ENCODE measurements at places on chromosomes 4 and X. TPM values are rescaled to one million over a fixed set of nuclear protein-coding genes. Genes with fewer than 3 reads are reported as not detected.

GRCh38 chrX:43581888-43582539, 74.1 kb upstream of the MAOA start:
- no peak for DNase-seq

HSD17B13 gene
- 0.16 TPM for total RNA-seq

GSX2 gene
- total RNA-seq: not detected

MAGEA2 gene
- total RNA-seq: not detected

EVC gene
- total RNA-seq: 2.0 TPM

DNA sequence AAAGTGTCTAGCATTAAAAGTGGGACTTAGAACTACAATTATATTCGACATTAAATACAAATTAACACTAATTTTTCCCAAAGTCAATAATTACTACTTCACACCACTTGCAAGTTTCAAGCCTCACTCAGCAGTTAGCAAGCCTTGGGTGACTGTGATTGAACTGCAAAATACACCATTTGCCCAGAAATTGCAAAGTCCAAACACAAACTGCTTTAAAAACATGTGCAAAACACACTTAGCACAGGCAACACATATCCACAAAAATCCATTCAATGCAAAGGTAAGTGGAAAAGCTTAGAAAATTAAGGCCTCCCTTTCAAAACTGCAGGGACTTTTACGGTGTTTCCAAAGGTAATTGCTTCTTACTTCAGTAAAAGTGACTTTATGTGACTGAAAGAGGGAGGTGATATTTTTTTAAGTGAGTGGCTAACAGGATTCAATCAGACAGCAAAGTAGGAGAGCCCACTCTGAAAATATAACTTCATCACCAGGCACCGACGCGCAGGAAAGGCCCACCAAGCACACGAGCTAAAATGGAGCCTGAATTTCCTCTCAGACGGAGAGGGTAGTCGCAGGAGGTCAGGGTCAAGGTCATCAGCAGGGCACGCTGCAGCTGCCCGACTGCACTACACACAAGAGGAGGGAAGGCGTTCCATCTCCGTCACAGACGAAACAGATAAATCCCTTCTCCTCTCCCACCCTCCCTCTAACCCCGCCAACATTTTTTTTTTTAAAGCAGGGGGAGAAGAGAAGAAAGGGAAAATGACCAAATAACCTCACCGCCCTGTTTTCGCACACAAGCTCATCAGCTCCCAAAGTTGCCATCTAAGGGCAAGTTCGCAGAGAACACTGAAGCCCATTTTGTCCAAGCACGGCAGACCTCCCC, 3.1 kb downstream of the ZNF827 start:
- DNase-seq: peak; percentile 60

ITM2A gene
- 63.1 TPM for total RNA-seq

DNA sequence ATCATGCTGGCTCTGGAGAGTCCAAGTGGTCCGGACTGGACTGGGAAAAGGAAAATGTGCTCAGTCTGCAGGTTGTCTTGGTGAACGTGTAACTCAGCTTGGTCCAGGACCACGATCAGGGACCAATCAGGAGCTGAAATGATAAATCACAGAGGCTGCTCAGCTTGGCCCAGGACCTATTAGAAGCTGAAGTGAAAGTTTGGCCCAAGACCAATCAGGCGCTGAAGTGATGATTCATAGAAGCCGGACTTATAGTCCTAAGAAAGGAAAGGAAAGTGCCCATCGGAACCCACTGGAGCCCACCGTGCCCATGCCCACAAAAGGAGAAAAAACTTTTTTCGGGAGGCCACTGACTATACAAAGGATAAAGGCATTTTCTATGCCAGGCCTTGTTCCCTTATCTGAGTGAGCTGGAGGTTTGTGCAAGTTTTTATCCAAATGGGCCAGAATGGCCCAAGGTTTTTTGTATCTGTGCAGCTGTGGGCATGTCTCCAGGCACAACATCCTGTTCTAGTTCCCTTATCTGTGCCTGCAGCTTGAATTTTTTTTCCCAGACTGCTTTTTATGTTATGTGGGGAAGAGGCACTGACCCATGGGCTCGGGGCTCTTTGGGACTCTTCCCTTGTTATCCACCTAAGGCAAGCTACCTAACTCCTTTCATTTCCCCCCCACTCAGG, 194.4 kb downstream of the FAM133A start:
- DNase-seq: no peak

FRG2 gene
- not detected for total RNA-seq

SPIN2A gene
- 0.36 TPM for total RNA-seq

GRCh38 chr4:26255989-26256388, 64.8 kb upstream of the RBPJ start:
- no peak for DNase-seq

DNA sequence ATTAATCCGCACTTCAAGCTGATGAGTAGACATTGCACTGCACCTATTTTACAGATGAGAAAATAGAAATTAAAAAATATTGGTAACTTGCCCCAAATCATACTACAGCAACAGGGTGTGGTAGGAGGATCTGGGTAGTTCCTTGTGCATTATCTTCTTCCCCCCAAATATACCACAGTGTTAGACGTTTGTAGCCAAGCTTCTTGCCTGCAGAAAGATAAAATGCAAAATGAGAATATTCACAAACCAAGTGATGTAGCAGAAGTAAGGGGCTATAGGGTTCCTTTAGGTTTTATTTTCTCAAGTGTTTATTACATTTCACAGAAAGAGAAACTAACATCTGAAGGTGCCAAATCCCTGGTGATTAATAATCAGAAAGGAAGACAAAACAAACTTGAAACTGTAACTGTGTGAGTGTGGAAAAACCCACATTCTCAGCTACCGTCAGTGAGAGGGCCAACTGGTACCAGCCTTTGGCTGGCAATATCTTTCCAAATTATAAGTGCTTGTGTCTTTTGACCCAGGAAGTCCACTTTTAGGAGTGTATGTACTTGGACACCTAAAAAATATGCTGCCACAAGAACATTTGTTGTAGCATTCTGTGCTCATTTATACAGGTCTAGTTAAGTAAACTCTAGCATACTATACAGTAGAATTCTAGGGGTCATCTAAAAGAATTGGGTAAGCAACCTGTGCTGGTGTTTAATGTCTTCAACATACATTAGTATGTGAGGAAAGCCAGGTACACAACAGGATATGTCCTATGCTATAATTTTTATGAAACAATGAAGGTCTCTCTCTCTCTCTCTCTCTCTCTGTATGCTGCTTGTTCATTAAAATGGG, 6.7 kb upstream of the CD38 start:
- peak; percentile 49 for DNase-seq

DNA sequence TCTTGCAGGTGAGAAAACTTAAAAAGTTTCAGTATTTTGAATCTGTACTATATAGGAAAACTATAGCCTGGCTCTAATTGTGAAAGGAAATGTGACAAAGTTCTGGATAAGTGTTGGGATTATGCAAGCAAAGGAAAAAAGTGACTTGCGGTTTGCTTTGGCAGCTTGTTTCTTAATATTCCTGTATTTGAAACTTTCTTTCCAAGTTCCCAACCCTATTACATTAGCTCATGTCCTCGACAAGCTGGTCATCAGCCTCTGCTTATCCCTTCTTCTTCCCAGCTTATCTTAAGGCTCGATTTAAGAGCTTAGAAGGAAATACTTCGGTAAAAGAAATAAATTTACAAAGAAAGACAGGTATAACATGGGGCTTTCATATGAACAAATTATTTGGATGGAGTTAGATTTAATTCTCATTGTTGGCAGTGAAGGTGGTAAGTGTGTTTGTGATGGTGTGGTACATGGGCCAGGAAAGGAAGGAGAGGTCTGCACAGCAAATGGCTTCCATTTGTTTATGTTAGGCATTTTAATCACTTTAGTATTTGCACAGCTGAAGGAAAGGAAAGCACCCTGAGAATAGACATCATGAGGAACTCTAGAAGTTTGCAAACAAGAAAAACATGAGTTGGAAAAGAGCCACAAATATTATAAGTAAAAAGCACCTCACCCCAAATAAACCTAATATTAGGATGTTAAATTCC, 5.1 kb upstream of the MYOZ2 start:
- no peak for DNase-seq

DNA sequence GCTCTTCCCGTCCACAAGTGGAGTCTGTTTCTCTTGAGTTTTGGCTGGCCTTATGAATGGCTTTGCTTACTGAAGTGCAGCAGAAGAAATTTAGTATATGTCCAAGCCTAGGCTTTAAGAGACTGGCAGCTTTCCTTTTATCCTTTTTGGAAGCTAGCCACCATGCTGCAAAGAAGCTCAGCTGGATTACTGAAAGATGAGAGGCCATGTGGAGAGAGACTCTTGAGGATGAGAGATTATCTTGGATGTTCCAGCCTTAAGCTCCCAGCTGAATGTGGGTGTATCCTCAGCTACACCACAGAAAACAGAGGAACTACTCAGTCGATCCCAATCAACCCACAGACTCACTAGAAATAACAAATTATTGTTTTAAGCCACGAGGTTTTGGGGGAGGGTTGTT, 12.5 kb downstream of the CCNG2 start:
- no peak for DNase-seq

DNA sequence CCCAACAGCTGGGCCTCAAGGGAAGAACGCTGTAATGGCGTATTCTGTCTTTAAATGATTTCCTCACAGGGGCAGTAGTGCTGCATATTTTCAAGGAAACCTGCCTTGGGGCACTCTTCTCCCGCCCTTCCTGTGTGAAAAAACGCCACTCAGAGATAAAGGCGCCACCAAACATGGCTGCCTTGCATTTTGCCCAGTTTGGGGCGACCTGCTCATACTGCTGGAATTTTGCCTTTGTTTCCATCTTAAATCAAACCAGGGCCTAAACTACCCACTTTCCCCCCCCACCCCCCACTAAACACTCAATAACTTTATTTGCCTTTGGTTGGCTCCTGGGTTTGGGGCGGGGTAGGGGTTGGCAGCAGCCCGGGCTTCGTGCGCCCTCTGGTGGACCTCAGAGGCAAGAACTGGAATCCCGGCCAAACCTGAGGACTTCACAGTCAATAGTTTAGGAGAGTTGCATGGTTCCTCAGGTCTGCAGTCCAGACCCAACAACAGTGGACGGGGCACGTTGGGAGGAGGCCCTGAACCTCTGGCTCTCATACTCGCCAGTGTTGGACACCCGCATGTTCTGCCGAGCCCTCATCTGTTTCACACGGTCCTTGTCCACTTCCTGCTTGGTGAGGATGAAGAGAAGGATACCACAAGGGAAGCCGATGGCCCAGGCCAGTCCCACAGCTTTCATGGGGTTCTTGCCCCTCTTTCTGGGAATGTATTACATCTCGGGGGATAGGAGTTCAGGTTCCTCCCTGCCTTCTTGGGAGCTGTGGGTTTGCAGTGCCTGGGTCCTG, 220.1 kb upstream of the STK26 start:
- DNase-seq: peak; percentile 26

DNA sequence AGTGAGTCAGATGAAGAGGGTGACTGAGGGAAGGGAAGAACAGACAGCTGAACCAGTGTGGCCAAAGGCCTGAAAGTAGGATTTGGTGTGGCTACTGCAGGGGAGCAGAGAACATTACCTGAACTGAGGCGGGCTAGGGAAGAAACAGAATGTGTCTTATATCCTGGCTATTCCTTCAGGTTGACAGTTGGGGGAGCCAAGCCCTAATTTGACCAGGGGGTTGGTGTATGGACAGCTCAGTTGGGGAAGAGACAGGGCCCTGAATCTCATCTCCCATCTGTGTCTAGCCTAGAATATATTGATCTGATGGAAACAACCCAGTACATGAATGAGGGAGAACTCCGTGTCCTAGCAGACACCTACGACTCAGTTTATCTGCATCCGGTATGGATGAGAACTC, 4.2 kb downstream of the HDAC6 start:
- no peak for DNase-seq

- no peak for DNase-seq
These were observed 41.6 kb downstream of the CPEB2 start for GRCh38 chr4:15043922-15044321.

GRCh38 chrX:68403038-68403437, 30.3 kb downstream of the OPHN1 start:
- DNase-seq: no peak

NUP54 gene
- 61.9 TPM for total RNA-seq

DNA sequence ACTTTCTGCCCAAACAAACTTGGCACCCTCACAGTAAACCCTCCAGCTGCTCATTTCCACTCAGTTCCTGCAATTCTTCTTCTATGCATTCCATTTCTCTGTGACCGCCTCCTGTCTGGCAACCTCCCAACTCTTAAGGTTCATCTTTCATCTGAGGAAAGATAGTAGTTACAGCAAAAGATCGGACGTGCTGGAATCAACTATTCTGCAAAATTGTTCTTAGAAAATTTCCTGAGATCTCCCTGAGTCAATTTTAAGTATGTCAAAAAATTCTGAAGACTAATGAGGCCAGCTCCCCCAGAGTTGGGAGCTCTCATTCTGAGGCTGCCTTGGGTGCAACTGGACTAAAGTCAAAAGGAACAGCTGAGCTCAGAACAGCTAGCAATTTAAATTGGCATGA, 1026.0 kb downstream of the ADGRL3 start:
- no peak for DNase-seq

DNA sequence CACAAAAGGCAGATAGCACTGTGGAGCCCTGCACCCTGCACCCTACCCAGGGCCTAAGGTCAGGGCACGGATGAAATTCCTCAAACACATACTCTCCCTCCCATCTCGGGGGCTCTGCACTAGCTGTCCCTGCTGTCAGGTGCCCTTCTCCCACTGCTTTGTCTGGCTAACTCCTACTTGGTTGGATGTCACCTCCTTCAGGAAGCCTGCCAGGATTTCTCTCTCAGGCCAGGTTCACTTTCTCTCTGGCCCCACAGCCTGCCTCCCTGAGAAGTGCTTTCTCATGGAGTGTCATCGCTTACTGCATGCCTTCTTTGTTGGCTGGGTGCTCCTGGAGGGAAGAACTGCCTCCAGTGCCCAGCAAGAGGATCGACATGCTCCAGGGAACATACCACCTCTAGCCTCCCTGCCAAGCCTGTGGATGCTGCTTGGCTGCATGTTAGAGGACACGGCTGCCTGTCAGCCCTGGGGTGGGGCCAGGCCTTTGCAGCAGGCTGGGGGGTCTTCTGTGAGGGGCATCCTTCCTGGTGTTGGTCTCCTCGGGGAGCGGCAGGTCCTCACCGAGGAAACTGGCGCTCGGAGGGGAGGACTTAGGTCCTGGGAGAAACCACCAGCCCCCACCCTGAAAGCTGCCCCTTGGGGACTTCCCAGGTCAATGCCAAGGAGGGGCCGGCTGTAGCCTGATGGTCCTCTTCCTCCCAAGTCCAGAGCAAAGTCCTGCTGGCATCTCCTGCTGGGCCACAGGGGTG, 15.0 kb downstream of the ABLIM2 start:
- DNase-seq: no peak

SCARB2 gene
- 2.6 TPM for total RNA-seq

FAM9B gene
- not detected for total RNA-seq

- DNase-seq: no peak
These were observed 257.7 kb upstream of the SPOCK3 start for GRCh38 chr4:167492007-167492406.

TMEM47 gene
- not detected for total RNA-seq

GRCh38 chr4:68267433-68267944, 22.0 kb upstream of the TMPRSS11B start:
- no peak for DNase-seq
